ENCODE measurements at places on chromosomes 13 and 19. TPM values are rescaled to one million over a fixed set of nuclear protein-coding genes. Genes with fewer than 3 reads are reported as not detected.
A peak's percentile ranks its signal among the peaks of the same experiment; 100 is the strongest.

DNA sequence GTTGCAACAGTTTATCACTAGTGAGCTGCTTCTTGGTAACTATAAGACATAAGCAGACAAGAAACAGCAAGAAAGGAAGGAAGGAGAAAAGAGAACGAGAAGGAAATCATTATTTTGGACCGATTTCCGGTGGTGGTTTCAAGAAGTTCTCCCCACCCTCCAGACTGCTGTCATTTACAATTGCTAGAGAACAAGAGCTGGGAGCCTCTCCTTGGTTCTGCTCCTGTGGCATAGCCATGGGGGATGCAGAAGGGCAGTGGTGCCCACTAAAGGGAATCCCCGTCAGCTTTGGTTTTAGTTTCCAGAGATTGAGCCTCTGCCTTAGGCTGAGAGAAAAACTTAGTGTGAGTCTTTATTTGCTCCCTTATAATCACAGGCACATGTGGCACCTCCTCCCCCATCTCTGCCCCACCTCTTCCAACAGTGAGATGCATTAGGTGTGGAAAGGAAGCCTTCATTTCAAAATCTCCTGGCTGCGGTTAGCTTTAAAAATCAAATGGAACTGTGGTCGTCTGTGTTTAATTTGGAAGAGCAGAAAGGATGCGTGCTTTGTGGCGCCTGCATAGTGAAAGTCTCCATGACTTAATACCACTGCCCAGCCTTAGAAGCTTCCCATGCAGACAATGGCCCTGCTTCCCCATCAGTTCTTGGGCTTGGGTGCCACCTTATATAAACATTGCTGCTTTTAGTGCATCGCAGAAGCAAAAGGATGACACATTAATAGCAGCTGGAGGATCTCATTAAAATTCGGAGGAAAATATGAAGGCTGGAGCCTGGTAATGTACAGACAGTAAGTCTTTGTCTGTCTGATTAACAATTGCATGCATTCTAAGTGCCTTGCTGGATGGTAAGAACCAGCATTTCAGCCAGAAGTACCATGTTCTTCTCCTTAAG lies 25.0 kb downstream of the LRCH1 start:
- peak; percentile 32 for DNase-seq

DNA sequence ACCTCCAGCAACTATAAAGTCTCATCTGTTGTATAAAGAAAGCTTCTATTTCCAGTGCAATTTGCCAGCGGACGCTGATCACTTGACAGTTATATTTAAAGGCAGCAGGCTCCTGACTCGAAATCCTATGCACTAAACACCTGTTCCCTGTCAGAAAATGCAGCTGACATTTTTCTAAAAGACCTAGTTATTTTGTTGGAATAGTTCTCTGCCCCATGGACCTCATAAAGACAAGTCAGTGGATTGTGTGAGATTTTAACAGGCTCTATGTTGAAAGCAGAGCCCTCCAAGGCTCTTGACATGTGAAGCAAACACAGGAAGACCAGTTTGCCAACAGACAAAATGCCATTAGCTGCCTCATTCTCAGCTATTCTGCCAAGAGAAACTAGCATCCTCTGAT lies 304.7 kb upstream of the KLF12 start:
- DNase-seq: no peak

NLRP7 gene
- total RNA-seq: not detected

DNA sequence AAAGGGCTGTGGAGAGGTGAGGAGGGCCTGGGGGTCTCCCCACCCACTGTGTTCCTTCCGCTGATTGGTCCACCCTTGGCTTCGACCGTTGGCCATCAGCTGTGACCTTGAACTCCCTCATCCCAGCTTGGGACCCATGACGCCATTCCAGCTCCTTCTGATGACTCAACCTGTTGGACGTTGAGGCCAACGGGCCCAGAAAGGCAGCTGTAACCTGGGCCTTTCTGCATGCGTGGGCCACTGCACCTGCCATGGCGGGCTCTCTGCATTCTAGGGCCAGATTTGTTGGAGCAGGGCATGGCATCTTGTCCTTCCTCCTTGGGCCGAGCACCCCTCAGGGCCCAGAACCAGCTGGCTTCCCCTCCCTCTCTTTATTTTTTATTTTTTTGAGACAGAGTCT lies 30.2 kb downstream of the PEX11G start:
- no peak for DNase-seq

GRCh38 chr13:110838867-110839538 lies 75.9 kb downstream of the ANKRD10 start:
- DNase-seq: no peak

FGF21 gene
- total RNA-seq: not detected

DNA sequence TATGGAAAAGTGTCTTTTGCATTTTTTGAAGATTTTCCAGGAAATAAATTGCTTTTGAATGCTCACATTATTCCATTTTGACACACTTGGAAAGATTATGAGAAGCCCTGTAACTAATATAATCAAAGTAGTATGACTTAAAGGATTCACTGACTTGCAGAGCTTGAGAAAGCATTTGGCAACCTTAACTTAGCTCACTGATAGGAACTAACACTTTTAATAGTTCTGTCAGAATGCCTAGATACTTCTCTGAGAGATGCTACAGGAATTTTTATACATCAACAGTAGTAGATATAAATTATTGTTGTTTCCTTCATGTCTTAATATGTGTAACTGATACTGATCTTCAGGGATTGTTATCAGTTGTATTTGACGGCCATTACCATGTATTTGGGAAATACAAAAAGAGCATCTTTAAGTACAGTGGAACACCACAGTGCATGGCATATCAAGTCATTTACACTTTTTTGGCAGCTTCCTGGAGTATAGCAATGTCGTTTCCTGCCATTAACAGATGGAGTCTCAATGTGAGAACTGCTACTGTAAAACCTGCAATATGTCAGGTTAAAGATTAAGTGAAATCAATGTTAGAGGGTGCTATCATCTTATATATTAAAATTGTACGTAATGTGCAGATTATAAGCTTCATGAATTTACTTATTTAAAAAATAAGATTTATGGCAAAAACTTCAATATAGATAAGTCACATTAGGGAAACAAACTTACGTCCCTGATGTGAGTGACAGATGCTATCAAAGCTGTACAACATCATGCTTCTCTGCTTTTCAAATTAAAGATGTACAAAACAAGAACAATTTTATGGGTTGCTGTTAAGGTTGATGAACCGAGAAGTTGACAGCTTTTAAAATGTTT lies 1159.8 kb upstream of the MIR17HG start:
- DNase-seq: peak; percentile 52

PTPRH gene
- total RNA-seq: 0.39 TPM

ZNF571 gene
- 7.4 TPM for total RNA-seq

DNA sequence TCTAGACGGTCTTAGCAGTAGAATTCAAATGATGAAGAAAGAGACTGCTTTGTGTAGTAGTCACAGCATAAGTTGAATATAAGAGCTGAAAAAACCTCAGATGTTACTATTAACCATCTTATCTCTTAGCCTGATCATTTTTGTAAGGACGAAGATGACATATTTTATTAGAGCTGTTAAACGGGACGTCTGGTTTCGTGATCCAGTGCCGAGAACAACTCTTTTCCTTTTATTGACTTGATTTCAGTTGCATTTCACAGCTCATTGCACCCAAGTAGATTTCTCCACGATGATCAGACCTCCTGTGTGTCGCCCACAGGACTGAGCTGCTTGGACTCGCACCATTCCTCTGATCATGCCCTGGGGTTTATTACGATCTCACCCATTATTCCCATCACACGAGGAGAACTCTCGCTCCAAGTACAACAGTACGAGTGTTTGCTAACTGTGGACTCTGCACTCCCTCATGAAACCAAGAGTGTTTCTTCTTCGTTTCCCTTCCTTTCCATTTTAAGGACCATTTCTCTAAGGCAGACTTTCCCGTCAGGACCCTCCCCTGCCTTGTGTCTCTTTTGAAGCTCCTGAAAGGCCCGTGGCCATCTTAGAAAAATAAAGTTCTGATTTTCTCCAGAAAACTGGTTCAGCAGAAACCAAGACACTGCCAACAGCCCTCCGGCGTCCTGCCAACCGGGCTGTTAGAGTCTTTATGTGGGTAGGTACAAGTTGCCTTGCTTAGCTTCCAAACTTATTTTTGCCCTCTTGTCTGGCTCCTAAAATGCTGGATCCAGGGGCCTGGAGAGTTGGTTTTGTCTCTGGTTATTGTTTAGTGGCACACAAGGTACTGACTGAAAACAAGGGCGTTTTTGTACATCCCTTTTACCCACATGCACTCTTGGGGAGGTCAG lies 48.2 kb upstream of the RNF113B start:
- DNase-seq: no peak

Data from skin of body (tissue), 3 donors.